ENCODE measurements at places on chromosomes 13 and 19.

- no peak for DNase-seq
Measured at GRCh38 chr13:43377973-43378372, 354.6 kb downstream of the DNAJC15 start.

GRCh38 chr13:45209229-45209628, 8.4 kb upstream of the KCTD4 start:
- DNase-seq = no peak

GRCh38 chr19:55809381-55810058, 22.3 kb downstream of the NLRP11 start:
- no peak for DNase-seq

- no peak for DNase-seq
Measured at GRCh38 chr13:36981156-36981743, 17.9 kb downstream of the ALG5 start.

All from activated T-cell treated with anti-CD3 and anti-CD28 coated beads, Interleukin-2, amount 50 U/mL, for 4 hours (primary cell).